ENCODE measurements at places on chromosomes 6 and 20.
A peak's percentile ranks its signal among the peaks of the same experiment; 100 is the strongest.

DNA sequence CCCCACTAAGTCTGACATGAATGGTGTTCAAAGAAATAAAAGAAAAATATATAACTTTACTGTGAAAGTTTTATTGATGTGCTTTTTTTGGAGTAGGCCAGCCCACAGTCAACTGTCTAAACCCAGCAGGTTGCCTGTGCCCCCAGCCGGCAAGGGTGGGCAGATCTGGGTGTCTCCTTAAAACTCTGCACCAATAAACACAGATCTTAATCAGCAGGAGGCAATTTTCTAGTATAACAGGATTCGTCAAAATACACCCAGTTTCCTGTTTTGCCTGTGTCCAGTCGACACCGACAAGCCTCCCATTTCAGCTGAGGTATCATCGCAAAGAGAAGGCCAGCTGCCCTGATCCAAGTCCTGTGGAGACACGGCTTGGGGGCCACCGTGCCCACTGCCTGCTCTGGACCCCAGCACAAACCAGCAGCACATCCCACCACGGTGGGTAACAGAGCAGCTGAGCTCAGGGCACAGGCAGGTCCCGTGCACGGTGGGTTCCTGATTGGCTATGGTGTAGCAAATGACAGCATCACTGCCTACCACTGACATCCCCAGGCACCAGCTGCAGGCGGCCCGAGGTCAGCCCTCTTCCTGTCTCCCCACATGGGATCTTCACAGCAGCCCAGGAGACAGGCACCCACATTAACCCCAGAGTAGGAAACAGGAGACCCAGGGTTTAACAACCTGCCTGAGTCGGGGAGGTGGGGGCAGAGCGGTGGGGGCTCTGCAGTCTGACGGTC lies 15.7 kb downstream of the BMP7 start:
- DNase-seq = no peak

DNA sequence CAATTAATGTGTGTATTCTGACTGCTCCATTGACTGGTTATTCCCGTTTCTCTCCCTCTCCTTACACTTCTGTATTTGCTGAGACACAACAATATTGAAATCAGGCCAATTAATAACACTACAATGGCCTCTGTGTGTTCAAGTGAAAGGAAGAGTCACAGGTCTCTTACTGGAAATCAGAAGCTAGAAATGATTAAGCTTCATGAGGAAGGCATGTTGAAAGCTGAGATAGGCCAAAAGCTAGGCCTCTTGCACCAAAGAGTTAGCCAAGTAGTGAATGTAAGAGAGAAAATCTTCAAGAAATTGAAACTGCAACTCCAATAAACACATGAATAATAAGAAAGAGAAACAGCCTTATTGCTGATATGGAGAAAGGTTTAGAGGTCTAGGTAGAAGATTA lies 489.5 kb upstream of the CITED2 start:
- DNase-seq = no peak

GRCh38 chr6:44107017-44107416 lies 20.2 kb downstream of the MRPL14 start:
- no peak for DNase-seq

DNA sequence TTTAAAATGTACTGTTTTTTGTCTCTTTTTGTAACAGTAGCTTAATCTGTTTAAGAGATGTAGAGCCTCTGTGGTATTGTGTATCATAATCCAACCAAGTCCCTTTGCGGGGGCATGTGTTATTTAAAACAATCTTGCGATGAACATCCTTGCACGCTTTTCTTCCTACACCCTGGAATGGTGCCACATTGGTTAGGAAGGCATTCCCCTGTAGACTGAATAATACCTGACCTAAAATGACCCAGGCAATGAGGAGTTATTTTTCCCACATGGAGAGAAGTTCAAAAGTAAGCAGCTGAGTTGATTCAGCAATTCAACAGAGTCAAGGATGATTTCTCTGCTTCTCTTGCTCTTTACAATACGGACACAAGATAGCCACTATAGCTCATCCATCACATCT lies 142.0 kb upstream of the PMEPA1 start:
- no peak for DNase-seq

DNA sequence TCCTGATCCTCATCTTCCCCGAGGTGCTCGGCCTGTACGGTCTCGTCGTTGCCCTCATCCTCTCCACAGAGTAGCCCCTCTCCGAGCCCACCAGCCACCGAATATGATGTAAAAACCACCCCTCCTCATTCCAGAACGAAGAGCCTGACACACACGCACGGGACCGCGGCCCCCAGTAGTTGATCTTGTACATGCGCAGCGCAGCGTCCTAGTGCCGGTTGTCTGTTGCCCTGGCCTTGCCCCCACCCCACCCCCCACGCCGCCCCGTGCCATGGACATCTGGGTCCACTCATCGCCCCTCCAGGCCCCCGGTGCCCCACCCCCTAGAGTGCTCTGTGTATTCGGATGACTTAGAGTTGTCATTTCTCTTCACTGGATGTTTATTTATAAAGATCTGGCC lies 5.2 kb upstream of the PRPH2 start:
- DNase-seq = no peak

- peak; percentile 67 for DNase-seq
Measured at GRCh38 chr20:4108495-4109306, 93.3 kb upstream of the RNF24 start.

DNA sequence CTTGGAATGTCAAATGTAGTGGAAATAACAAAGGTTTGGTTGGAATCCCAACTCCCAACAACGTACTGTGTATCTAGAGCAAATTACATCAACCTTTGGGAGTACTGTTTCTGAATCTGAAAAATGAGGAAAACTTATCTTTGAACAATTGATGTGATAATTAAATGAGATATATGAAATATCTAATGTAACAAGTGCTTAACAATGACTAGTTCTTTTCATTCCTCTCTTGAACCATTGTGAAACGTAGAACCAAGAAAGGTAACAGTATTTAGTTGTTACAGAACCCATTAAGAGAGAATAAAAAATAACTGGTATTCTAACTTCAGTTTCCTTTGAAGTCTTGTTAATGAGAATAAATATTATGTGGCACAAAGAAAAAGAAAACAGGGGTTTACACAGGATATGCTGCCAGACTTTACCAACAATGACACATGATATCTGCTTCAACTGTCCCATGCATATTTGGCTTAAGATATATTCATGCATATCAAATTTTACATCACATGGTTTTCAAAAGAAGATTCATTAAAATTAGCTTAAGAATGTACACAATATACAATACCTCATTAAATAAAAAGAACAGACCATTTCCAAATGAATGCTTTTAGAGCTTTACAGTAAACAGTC lies 111.8 kb downstream of the ATG5 start:
- DNase-seq = no peak

DNA sequence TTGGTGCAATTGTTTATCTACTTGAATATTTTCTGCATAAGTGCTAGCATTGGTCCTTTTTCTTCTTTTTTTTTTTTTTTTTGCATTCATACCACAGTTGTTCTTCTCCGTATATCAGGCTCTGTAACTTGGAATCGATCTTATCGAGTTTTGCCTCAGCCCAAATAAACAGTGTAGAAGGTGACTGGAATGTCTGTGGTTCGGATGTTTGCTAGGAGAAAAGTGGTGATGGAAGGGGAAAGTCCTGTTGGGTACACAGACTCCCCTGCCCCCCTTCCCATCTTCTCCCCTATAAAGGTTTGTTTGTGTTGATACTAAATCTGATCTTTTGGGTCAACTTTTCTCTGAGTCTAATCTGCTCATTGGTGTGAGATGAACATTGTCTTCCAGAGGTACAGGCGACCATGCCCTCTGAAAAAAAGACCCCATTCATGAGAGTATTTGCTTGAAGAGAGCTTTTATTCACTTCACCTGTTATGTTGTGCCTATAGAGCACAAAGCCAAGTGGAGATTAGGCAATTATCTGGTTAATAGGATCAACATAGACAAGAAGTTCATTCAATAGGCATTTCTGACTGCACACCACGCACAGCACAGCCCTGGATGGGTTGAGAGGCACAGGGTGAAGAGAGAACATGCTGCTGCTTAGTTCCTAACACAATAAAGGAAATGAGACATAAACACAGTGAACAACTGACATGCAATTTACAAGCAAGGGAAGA lies 620.0 kb downstream of the PKHD1 start:
- DNase-seq = no peak

- no peak for DNase-seq
Measured at GRCh38 chr6:30129265-30130178, 6.4 kb upstream of the TRIM40 start.

DNA sequence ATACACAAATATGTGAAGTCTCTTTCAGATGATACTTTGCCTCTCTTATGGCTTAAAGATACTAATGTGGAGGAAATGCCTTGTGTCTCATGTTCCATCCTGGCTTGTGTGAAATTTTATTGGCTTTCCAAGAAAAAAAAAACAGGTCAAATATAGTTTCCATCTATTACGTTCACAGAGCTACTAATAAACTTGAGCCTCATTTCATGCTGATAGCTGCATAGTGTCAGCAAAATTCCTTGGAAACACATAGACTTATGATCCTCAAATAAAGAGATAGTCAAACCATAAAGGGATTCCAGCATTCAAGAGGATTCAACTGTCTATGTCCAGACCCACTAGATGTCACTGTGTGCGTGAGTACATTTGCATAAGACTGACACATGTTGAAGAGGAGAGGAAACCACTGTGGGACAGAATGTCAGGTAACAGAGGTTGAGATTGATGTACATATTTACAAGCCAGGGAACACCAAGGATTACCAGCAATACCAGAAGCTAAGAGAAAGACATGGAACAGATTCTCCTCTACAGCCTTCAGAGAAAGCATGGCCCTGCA lies 266.6 kb downstream of the COL12A1 start:
- DNase-seq = no peak

Data from CD4-positive, alpha-beta T cell treated with Interleukin-1 beta for 1 hour (primary cell).